Neuronal stem cell (in vitro differentiated cells): ENCODE measurements at places on chromosomes 5 and 9.

- no peak overlapping the region for H3K4me3 ChIP-seq
- peaks cover 14% of the 10 kb centered on the region for H3K4me1 ChIP-seq
- H3K27me3 ChIP-seq = no peaks in the 10 kb centered on the region
- no peak for DNase-seq
- H3K27ac ChIP-seq = no peak overlapping the region
- H3K36me3 ChIP-seq = no peaks in the 10 kb centered on the region
Measured at GRCh38 chr5:116396476-116397099, 178.0 kb downstream of the SEMA6A start.

- peaks cover 22% of the 10 kb centered on the region for H3K4me1 ChIP-seq
- H3K36me3 ChIP-seq = no peaks in the 10 kb centered on the region
- no peak for DNase-seq
- no peak overlapping the region for H3K4me3 ChIP-seq
- no peak overlapping the region for H3K27ac ChIP-seq
- H3K27me3 ChIP-seq = no peaks in the 10 kb centered on the region
Measured at GRCh38 chr5:139177809-139178588, 20.2 kb downstream of the SIL1 start.

- DNase-seq = no peak
- H3K27ac ChIP-seq = no peak overlapping the region
- H3K27me3 ChIP-seq = no peaks in the 10 kb centered on the region
- H3K4me3 ChIP-seq = no peak overlapping the region
Measured at GRCh38 chr5:74225587-74225986, 414.9 kb downstream of the ENC1 start.

DNA sequence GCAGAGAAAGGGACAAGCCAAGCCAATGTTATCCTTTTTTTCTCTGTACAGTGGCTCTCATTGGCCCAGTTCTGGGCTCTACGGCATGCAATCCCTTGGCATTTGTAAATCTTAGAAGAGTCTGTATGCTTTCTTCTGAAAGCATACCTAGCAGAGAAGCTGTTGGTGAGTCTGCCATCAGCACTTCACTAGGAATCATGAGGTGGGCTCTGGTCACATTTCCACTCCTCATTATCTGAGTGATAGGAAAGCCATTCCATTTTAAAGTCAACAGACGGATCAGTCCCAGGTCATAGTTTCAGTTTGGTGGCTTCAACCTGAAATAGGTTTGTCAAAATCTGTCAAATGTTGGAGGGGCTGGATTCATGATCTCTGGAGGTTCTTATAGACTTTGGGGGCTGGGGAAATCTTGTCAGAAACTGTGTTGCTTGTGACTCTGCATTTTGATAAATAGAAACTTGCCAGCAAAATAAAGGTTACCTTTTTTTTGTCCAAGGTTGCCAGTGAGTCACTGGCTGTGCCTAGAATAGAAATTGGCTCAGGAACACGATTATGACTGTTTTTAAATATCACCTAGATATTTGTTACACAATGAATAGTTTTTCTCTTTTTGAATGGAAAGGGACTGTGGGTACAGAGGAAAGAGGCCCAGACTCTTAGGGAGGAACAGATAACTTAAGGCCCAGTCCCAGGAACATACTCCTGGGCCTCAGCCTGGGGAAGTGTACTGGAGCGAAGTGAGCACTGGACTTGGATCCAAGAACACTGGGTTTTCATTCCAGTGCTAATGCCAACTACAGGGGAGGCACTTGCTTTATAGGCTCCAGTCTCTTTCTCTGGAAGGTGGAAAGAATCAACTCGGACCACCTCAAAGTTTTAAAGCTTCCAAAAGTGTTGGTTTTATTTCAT, 183.1 kb downstream of the NMUR2 start:
- no peak overlapping the region for H3K4me3 ChIP-seq
- H3K27me3 ChIP-seq = no peaks in the 10 kb centered on the region
- H3K27ac ChIP-seq = no peak overlapping the region

GRCh38 chr5:165321912-165322311, 1816.5 kb downstream of the MAT2B start:
- no peaks in the 10 kb centered on the region for H3K27me3 ChIP-seq
- no peak overlapping the region for H3K27ac ChIP-seq
- H3K4me3 ChIP-seq = no peak overlapping the region
- no peak for DNase-seq

DNA sequence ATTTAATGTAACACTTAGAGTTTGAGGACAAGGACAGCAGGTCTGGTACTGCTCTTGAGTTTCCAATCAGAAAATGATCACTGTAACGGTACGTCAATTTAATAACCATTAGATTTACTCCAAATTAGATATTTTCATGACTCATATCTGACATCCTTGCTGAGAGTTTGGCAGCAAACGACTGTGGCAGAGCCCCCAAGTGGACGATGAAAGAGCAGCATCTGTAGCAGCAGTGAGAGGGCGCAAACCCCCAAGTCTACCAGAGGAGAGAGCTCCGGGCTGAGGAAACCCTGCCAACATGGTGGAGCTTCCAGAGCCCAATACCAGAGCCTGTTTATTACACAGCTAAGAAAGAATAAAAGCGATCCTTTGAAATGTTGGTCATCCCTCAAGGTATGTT, 73.2 kb upstream of the EPB41L4A start:
- H3K27me3 ChIP-seq = no peaks in the 10 kb centered on the region
- DNase-seq = peak; percentile 14
- no peak overlapping the region for H3K4me3 ChIP-seq
- H3K27ac ChIP-seq = no peak overlapping the region

DNA sequence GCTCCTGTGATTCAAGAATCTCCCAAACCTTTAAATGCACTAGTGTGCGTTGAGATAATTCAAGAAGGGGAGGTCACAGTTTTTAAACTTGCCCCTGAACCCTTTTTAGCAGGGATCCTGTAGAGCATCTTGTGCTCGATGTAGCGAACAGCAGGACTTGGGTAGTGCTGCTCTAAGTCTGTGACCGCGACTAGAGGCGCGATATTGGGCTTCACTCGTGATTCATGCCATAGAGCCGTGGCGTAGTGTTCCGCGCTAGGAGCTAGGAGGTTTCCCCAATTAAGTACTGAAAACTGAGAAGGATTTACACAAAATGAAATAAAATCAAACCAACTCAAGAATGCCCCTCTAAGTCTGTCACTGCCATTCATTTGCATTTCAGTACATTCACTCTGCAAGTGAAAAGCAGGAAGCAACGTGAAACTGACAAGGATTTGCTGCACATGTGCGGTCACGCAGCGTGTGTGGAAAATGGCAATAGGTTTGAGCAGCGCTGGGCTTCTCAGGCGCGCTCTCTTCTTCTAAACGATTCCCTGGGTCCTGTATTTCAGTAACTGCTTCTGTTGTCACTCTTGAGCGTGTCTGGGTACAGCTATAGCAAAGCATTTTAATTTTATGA, 1135.9 kb upstream of the WWC1 start:
- no peak for DNase-seq
- no peak overlapping the region for H3K27ac ChIP-seq
- no peaks in the 10 kb centered on the region for H3K27me3 ChIP-seq
- H3K4me3 ChIP-seq = no peak overlapping the region
- H3K4me1 ChIP-seq = no peaks in the 10 kb centered on the region

- no peak for DNase-seq
- no peaks in the 10 kb centered on the region for H3K36me3 ChIP-seq
Measured at GRCh38 chr5:92308679-92309078, 925.6 kb upstream of the ARRDC3 start.

GRCh38 chr9:112726428-112726827, 8.5 kb upstream of the INIP start:
- DNase-seq = no peak

DNA sequence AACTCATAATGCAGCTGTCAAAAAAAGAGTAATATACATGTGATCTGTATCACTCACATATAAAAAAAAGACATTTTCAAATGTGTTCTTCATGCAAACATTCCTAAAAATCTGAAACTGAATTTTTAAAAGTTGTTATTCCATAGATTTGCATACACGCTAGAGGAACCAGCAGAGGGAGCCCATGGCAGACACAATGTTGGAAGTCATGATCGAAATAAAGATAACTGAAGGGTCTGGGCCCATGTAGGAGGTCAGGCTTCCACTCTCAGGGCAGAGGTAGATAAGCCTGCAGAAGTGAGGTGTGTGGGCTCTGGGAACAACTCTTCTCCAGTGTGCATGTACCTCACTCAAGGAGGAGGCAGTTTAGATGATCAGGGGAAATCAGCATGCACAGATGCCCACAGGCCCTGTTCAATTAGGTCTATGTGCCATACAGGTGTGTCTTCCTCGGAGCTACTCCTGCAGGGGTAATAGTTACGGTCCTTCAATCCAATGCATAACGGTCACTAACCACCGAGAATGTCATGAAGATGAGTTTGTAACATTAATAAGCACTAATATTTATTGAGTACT, 208.6 kb downstream of the EPB41L4A start:
- no peaks in the 10 kb centered on the region for H3K36me3 ChIP-seq
- H3K27ac ChIP-seq = no peak overlapping the region
- DNase-seq = peak; percentile 21
- H3K4me3 ChIP-seq = no peak overlapping the region

DNA sequence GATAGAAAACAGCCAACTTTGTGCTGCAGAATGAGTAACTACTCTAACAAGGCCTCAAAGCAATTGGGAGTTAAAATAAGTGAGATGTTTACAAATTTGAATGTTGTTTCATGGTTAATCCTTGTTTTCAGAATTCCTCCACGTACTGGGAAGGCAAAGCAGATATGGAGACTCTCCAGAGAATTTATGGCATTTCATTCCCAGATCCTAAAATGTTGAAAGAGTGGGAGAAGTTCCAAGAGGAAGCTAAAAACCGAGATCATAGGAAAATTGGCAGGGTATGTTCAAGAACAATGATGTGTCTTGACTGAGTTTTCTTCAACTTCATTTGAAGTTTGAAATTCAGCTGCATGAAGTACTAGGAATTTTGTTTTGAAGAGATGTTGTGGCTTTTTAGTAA, 16.4 kb downstream of the TARS1 start:
- DNase-seq = no peak
- no peaks in the 10 kb centered on the region for H3K27me3 ChIP-seq
- peaks cover 100% of the 10 kb centered on the region for H3K36me3 ChIP-seq
